ENCODE measurements at places on chromosomes 13 and 19.

- DNase-seq = no peak
Measured at GRCh38 chr19:32227561-32228165, 117.7 kb upstream of the ZNF507 start.

DNA sequence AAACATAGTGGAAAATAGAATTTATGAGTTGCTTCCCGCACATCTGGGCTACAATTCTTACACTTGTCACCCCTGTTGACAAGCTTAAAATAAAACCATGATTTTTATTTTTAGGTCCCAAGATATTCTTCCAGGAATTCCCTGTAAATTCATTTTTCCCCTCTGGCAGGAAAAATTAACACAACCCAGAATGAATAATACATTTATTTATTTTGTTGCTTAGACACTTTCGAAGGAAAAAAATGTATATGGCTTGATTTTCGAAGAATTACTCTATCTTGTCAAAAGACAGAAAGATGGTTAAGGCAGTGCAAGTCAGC, 74.4 kb downstream of the LHFPL6 start:
- DNase-seq = no peak

DNA sequence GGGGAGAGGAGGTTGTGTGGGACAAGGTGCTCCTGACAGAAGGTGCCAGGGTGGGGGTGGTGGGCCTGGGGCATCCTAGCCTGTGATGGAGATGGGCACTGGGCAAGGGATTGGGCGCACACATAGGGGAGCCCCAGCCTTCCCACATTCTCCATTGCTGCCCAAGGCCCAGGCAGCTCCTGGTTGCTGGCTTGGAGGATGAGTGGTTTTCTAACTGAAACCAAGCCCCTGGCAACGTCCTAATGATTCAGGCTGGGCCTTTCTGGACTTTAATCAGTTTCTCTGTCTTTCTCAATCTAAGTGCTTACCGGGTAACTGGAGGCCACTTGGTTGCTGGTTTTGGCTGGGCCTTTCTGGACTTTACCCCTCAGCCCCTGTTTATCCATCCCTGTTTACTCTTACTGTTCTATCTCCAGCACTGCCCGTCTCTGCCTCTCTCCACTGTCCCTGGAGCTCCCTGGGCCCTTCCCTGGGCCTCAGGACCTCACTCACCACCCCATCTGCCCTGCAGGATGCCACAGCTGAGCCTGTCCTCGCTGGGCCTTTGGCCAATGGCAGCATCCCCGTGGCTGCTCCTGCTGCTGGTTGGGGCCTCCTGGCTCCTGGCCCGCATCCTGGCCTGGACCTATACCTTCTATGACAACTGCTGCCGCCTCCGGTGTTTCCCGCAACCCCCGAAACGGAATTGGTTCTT, 354 bp downstream of the CYP4F3 start:
- no peak for DNase-seq

GRCh38 chr13:76160961-76161925, 525.1 kb downstream of the LMO7 start:
- DNase-seq = peak; percentile 69

DNA sequence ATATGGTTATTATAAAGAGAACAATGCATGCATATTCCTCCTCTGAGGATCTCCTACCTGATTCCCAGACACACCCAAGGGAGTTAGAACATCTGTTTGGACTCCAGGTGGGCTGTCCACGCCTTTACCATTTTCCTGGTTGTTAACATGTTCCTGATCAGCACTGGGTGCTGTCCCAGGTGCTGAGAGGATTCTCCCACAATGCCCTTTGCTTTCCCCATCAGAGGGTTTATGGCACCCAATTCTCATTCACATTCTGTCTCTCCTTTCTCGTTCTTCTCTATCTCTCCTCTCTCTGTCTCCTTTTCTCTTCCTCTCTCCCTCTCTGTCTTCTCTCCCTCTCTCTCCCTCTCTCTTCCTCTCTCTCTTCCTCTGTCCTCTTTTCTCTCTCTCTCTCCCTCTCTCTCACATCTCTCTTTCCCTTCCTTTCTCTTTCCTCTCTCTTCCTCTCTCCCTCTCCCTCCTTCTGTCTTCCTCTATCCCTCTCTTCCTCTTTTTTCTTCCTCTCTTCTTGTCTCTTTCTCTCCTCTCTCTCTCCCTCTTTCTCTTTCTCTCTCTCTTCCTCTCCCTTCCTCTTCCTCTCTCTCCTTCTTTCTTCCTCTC, 3.3 kb upstream of the RDH13 start:
- DNase-seq = no peak

GRCh38 chr19:2056837-2057192, 5.8 kb upstream of the MKNK2 start:
- DNase-seq = no peak

- DNase-seq = peak; percentile 88
Measured at GRCh38 chr13:109700176-109700575, 86.2 kb downstream of the IRS2 start.

GRCh38 chr13:80250213-80250810, 90.6 kb downstream of the SPRY2 start:
- no peak for DNase-seq

Data from left hindlimb (tissue), 1 donor.